ENCODE measurements at places on chromosomes 6 and 20. TPM values are rescaled to one million over a fixed set of nuclear protein-coding genes. Genes with fewer than 3 reads are reported as not detected.

The SRSF3 gene
- total RNA-seq: 462 TPM

The MYLK2 gene
- under 0.01 TPM for total RNA-seq

DNA sequence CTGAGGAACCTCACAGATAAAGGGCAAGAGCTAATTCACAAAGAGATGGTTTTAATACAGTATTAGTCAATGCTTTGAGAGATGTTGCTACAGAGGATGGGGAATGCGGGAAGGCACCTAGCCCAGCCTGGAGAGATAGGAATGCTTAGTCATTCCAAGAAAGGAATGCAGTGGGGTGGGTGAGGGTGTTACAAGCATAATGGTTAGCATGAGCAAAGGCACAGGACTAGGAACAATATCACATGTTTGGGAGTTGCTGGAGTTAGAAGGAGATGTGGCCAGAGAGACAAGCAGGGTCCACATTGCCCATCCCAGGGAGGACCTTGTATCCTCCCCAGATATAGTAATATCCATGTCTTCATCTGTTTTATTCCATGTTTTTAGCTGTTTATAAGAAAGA, 107.0 kb upstream of the OGFRL1 start:
- DNase-seq: peak; percentile 55

DNA sequence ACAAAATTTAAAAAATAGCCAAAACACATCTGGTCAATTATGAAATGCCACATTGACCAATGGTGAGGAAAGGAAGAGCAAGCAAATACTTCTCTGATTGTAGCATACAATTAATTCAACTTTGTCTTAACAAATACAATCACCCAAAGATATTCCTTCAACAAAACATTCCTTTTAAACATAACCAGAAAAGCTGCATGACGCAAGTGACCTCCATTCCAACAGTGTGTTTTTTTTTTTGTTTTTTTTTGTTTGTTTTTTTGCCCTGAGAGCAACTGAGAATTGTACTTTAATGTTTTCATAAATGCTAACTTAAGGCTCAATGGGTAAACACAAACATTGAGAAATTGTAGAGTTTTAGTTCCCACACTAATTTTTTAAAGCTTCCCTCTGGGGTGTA, 184.4 kb downstream of the PTPRK start:
- DNase-seq: peak; percentile 74

DNA sequence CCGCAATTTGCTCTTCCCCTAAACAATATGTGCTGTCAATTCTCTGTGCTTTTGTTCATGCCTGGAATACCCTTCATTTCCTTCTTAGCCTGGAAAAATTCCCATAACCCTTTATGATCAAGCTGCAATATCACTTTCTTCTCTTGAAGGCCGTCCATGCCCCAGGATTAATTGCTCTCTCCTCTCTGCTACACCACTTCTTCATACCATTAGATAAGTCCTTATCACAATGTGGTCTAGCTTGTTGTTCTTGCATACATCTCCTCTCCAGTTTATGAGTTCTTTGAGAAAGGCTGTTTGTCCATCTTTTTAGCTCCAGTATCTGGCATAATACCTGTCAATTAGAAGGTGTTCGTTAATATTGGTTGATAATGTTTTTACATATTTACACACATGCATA, 111.2 kb upstream of the SAMD5 start:
- DNase-seq: no peak

- peak; percentile 60 for DNase-seq
Observed at GRCh38 chr6:163793011-163793983, 378.8 kb downstream of the QKI start.

- no peak for DNase-seq
Observed at GRCh38 chr20:63567386-63568169, 6.5 kb downstream of the HELZ2 start.

Measured in fibroblast of villous mesenchyme (primary cell).